ENCODE measurements at places on chromosomes 2 and 18.

- DNase-seq, result no peak
These were observed 183.3 kb downstream of the ASXL3 start for GRCh38 chr18:33761363-33761762.

- DNase-seq, result no peak
These were observed at the start of gene MXD1 for GRCh38 chr2:69914950-69915945. Gene MXD1, plus strand, starts transcription at chr2:69915109. Its CDS starts 222 bp downstream, at chr2:69915331.

- no peak for DNase-seq
These were observed 68.1 kb upstream of the ZNF804A start for GRCh38 chr2:184530239-184530638.

GRCh38 chr2:76197842-76198448 lies 487.2 kb upstream of the GCFC2 start:
- no peak for DNase-seq

DNA sequence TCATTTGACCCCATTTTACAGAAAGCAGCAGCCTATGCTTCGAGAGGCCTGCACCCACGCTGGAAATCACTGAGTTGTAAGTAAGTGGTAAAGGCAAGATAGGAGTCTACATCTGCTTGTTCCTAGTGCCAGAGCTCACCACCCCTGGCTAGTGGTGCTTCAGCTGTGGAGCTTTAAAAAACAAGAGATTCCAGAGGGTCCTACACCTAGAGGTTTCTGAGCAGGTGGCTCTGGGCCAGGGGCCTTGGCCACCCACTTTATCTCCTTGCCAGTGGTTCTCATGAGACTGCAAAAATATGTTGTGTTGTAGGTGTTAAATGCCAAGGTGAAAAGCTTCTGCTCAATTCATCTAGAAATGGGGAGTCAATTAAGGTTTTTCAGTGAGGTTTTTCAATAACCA lies 60.0 kb upstream of the SERTAD2 start:
- no peak for DNase-seq

- DNase-seq, result no peak
These were observed 19.3 kb upstream of the ITGAV start for GRCh38 chr2:186570604-186571003.

GRCh38 chr2:88669482-88670214 lies 21.8 kb upstream of the RPIA start:
- DNase-seq, result no peak

DNA sequence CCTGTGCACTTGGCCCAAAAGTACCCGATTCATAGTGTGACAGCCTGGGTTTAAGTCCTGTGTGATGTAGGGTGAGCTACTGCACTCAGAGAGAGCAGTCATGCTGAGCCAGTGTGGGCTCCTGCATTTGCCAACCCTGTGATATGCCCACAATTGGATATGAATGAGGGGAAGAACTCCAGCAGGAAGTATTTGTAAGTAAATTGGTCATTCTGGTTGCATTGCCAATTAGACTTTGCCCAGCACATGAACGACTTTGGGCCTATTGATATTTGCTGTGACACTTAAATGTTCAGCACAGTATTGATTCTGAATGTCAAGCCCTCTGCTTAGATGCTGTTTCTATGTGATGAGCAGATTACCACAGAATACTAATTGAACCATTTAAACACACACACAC lies 570.9 kb downstream of the PIK3C3 start:
- DNase-seq, result no peak

- DNase-seq, result no peak
These were observed 31.3 kb upstream of the MSTN start for GRCh38 chr2:190093793-190094192.

DNA sequence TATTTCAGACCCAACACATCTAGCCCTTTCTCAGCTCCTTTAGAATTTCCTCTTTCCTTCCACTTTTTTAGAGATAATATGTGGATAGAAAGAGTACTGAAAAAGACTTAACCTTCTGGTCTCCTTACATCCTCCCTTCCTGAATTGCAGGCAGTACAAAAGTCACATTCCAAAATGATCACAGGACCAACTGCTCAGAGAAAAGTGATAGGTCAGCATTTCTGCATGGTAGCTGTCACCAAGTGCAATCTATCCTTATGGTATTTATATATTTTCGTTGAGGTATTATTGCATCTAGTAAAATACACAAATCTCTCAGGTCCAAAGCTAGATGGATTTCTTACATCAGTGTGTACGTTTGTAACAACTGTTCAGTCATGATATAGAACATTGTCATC lies 427.5 kb downstream of the LPIN1 start:
- DNase-seq, result no peak

- DNase-seq, result no peak
These were observed 37.4 kb downstream of the ZC3H6 start for GRCh38 chr2:112312821-112313220.

DNA sequence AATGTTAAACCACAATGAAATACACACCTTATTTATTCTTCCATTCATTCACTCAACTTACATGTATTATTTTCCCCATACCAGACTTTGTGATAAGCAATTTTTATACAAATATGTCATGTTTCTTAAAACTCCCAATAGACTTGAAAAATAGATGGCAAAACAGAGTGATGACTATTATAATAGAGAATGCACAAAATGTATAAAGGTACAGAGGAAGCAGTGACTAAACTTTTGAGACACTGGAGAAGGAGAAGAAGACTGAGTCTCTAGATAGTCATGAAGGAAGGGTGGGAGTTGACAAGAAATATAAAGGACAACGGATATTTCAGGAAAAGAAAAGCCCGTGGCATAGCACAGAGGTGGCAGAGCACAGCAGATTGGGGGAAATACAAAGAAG lies 198.1 kb upstream of the SLC39A10 start:
- no peak for DNase-seq

DNA sequence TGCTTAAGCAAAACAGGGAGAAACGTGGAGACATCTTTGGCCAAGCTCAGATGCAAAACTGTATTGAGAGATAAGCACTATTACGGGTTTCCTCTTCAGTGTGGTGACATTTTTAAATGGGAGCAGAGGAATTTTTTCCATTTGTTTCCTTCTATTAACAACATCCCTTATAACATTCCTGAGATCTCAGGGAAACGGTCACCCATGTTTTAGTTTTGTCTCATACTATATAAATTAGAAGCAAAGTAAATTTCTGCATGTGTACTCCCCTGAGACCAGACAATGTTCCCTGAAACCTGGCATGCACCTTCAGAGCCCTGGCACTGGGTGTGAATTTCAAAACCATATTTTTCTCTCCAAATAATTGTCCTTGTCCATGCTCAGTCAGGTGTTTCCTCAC lies 57.6 kb upstream of the RNF152 start:
- DNase-seq, result no peak

- DNase-seq, result no peak
These were observed 67.2 kb downstream of the GREB1L start for GRCh38 chr18:21309248-21309647.

- DNase-seq, result no peak
These were observed 9.6 kb downstream of the PER2 start for GRCh38 chr2:238278626-238279323.

DNA sequence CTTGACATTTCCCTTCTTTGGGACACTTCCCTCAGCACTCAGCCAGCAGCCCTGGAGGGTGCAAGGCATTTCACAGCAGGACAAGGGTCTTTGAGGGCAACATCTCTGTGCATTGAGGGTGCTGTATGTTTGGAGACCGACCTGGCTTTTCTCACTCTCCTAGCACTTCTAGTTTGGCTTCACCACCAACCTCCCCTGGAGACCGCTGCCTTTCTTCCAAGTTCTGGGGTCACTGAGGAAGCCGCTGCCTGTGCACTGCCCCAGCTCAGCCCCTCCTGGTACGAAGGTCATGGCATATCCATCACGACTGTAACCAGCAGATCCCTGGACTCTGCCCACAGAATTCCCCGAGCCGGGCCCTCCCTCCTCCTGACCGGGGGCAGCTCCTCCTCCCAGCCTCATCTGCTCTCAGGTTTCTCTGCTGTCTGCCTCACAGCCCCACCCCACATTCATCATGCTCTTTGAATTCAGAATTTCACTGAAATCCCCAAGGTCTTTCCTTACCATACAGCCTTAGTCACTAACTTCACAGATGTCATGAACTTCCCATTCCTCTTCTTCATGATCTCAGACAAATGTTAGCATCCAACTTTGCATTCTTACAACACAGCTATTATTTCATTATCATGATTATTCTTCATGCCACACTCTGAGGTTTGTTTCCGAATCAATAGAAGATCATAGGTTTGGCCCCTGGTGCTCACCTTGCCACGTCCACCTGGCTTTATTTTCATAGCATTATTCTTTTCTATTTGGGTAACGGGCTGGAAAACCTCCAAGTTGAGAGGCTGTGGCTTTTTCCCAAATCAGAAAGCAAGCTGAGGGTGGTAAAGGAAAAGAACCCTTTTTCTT lies 113.0 kb upstream of the COPS8 start:
- no peak for DNase-seq

GRCh38 chr2:191682126-191682525 lies 4.2 kb downstream of the NABP1 start:
- DNase-seq, result no peak

DNA sequence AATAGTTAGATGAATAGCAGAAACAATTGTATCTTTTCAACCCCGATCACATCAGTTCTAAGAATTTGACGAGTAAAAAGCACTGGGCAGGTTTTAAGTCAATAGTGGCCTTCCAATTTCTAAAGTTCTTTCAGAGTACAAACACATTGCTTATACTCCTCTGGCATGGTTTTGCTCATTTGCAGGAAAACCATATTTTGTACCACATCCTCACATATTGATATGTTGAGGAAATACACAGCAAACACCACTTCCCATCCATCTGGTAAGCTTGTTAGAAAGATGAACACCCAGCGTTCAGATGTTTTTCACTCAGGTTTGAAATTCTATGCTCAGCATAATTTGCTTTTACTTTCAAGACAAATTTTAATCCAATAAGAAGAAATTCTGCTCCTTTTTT lies 344.6 kb upstream of the ACVR2A start:
- DNase-seq, result no peak

- no peak for DNase-seq
These were observed 3.5 kb upstream of the IL1B start for GRCh38 chr2:112840068-112840445.

DNA sequence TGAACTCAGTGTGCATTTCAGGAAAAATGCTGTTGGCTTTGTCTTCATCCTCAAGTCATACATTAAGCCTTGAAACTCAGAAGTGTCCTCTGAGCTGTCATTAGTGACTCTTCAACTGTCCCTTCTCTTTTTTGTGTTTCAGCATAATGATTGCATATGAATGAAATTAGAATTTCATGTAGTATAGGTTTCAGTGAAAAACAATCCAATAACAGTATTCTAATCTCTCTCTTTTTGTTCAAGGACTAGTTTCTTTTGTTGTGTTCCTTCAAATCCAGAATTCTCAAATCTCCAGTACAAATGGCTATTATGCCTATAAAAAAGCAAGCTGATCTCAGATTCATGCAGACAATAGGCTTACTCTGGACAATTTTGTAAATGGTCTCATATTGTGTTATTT lies 133.5 kb downstream of the QPCT start:
- no peak for DNase-seq

GRCh38 chr18:79856119-79857007 lies 58.6 kb downstream of the KCNG2 start:
- no peak for DNase-seq

DNA sequence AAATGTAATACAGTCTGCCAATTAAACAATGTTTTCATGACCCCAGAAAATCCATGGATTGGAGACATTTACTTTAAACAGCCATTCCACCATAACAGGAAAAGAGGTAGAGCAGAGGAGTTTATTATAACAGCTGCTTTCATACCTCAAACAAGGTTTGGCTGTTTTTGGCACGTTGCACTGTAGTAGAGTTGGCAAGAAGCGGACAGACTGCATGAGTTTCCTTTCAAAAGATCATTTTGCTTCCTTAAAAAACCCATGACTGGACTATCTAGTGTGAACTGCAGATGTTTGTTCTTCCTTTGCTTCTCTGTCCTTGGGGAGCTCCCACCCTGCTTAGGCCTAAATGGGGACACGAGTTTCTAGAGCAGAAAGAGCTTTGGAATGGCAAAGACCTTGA lies 108.5 kb upstream of the THOC1 start:
- no peak for DNase-seq

- no peak for DNase-seq
These were observed 32.1 kb upstream of the HS6ST1 start for GRCh38 chr2:128350736-128351135.
